Astrocyte (in vitro differentiated cells and primary cell): ENCODE measurements at places on chromosomes 2 and 18. TPM values are rescaled to one million over a fixed set of nuclear protein-coding genes. Genes with fewer than 3 reads are reported as not detected.

The RESP18 gene
- total RNA-seq: not detected in 2 replicates

The GTF2A1L gene
- total RNA-seq: not detected in 2 replicates

The CFAP221 gene
- total RNA-seq: 0.29 and 0.61 TPM in 2 replicates

The NEU4 gene
- 0.09 and 0.22 TPM in 2 replicates for total RNA-seq

The TMSB10 gene
- total RNA-seq: 2,866 and 3,439 TPM in 2 replicates

The VWA3B gene
- not detected in 2 replicates for total RNA-seq

The KATNAL2 gene
- total RNA-seq: 3.0 and 3.8 TPM in 2 replicates

The PROKR1 gene
- 0.05 TPM in 1 of 2 replicates, not detected in the other for total RNA-seq

The TTN gene
- 0.50 and 0.53 TPM in 2 replicates for total RNA-seq

The CDH20 gene
- not detected in 2 replicates for total RNA-seq

The CPLX4 gene
- not detected in 2 replicates for total RNA-seq

The SCN9A gene
- total RNA-seq: 7.8 and 8.7 TPM in 2 replicates

The CTAGE1 gene
- 0.12 and 0.30 TPM in 2 replicates for total RNA-seq

The ELOA2 gene
- not detected in 2 replicates for total RNA-seq

The PLEKHH2 gene
- total RNA-seq: 0.84 and 1.1 TPM in 2 replicates

The SKA1 gene
- 1.2 and 2.6 TPM in 2 replicates for total RNA-seq

The STRADB gene
- 39.9 and 40.5 TPM in 2 replicates for total RNA-seq

The MC2R gene
- total RNA-seq: not detected in 2 replicates

The GAL3ST2 gene
- not detected in 2 replicates for total RNA-seq

The GNAL gene
- total RNA-seq: 3.6 and 4.5 TPM in 2 replicates

The SLC30A3 gene
- 0.16 and 0.34 TPM in 2 replicates for total RNA-seq

The FAM228A gene
- not detected in 2 replicates for total RNA-seq

The RAD51AP2 gene
- total RNA-seq: 0.10 TPM in 1 of 2 replicates, not detected in the other
